ENCODE measurements at places on chromosomes 1 and 21.
A peak's percentile ranks its signal among the peaks of the same experiment; 100 is the strongest.

DNA sequence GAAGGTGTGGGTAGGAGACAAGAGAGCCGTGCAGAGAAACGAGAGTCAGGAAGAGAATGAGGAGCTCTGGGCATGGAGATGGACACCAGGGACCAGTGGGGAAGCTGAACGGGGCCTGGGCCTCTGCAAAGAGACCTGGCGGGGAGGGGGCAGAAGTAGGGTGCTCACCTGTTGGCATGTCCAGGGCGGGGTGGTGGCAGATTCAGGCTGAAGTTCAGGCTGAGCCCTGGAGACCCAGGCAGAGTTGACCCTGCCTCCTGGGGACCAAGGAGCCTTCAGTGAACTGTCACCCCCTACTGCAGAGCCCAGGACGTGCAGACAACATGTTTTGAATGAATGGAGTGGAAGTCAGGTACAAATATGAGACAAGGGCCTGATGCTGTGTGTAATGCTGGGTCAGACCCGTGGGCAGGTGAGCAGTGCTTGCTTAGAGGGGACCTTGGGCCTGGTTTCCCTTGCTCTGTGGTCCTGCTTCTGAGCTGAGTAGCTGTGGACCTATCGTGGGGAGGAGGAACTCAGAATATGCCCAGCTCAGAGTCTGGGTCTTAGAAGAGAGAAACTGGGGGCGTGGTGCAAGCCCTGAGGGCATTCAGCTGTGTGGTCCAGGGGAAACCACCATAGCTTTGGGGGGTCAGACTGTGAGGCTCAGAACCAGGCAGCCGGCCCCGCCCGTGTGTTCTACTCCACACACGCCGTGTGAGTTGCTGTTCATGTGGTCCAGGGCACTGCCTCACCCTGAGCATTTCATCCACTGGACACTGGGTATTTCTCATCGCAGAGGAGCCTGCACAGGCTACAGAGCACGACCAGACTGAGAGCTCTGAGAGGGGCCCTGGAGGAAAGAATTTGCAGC, 21.3 kb upstream of the UMODL1 start:
- no peak for DNase-seq

DNA sequence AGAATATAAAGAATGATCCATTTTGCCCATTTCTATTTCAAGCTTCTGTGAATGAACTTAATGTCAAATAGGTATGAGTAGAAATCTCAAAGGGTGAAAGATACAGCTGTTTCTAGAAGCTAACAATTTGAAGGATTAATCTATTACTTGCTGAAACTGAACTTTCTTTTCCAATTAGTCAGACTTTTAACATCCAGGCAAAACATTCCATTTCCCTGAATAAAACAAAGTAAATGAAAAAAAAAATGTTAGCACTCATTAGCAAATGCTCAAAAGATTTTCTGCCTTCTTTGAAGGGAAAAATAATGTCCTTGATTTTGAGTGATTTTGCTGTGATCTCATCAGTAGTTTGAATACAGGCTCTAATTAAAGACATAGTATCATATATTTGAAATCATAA, 447.6 kb upstream of the PRMT6 start:
- no peak for DNase-seq

DNA sequence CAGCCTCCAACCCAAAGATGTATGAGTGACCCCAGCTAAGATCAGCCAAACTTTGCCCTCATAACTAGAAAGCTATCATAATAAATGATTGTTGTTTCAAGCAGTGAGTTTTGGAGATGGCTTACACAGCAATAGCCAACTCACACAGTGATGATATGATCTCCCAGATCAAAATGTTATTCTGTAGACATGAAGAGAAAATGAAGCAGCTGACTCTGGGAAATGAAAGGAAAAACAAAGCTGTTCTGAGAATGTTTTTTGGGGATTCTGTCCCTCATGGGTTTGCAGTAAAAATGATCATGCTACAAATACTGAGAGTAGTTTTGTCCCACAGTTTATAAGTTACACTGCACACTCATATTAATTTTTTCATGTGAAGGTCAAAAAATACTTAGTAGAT, 617.8 kb downstream of the MRPL39 start:
- no peak for DNase-seq

GRCh38 chr1:54610601-54611580, 12.4 kb downstream of the FAM151A start:
- DNase-seq: no peak

DNA sequence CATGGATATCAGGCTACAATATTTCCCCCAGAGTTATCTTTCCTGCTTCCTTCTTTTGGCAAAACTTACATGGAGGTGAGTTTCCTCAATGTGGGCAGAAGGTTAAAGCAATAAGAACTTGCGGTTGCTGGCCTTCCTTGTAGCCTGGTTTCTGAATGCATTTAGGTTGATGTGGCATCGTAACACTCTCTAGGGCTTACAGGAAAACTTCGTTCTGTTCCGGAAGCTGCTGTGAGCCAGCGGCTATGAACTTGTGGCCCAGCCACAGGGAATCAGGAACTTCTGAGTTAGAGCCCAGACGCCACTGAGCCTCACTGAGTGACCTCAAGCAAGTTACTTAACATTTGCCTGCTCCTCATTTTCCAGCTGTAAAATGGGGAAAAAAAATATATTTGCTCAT, 623.4 kb upstream of the ADAMTS5 start:
- DNase-seq: no peak

GRCh38 chr1:24795236-24795635, 50.0 kb downstream of the CLIC4 start:
- no peak for DNase-seq

DNA sequence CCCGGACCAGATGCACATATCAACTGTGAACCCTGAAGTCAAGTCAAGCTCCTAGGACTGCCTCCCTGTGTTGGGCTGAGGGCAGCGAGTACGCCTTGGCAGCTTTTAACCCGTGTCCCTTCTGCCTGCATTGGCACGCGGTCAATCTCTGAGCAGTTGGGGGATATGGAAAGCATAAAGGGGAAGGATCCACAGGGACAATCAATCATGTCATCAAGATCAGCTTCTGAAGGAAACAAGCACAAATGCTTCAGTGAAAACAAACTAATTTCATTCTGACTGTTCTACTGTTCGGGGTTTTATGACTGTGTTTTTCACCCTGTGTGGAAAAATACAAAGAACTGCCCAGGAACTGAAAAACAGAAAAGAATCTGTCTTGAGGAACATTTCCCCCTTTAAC, 106.2 kb downstream of the RUNX1 start:
- no peak for DNase-seq

GRCh38 chr1:11985851-11986250, 5.6 kb downstream of the MFN2 start:
- no peak for DNase-seq

DNA sequence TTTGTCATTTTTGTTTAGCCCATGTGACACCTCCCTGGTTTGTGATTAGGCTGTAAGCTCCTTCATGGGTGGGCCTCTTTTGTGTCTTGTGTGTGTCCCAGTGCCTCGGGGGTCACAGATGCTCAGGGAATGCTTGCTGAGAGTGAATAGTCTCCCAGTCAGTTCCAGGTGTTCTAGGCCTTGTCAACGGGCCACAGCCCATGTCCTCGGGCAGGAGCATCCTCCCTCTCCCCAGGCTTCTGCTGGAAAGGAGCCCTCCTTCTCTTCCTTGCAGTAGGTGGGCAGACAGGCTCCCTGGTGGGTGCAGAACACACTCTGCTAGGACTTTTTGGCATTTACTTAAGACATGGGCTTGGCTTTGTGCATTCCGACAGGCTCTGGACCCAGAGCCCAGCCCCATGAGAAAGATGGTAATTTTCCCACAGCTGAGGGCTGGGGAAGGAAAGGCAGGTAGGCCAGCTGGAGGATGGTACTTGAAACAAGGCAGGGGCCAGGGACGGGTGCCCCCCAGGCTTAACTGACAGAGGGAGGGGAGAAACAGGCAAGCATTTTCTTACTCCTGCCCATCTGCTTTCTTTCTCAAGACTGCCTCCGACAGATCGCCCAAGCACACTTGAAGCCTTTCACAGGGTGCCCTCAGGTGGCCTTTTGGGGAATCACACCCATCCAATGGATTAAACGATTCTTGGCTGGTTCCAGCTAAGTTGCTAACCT, 7.1 kb upstream of the CPLANE2 start:
- peak; percentile 77 for DNase-seq

GRCh38 chr1:84598418-84598817, 24.2 kb upstream of the CTBS start:
- no peak for DNase-seq

- no peak for DNase-seq
These were observed 110.5 kb upstream of the CAMK1G start for GRCh38 chr1:209473025-209473424.

Data from activated CD4-positive, CD25-positive, alpha-beta regulatory T cell treated with anti-CD3 and anti-CD28 coated beads, Interleukin-2, amount 50 U/mL, for 72 hours (primary cell).